NCI-H2081 (cell line): ENCODE measurements at places on chromosomes 7 and 10.

- DNase-seq, result no peak
Observed at GRCh38 chr10:69048103-69048502, 39.8 kb upstream of the SRGN start.

GRCh38 chr7:43669286-43670081 is 59.8 kb downstream of the COA1 start:
- DNase-seq, result no peak

- DNase-seq, result no peak
Observed at GRCh38 chr10:124667425-124668345, 76.5 kb downstream of the FAM53B start.

- peak; percentile 56 for DNase-seq
Observed at GRCh38 chr7:68789597-68789996, 808.7 kb upstream of the AUTS2 start.

DNA sequence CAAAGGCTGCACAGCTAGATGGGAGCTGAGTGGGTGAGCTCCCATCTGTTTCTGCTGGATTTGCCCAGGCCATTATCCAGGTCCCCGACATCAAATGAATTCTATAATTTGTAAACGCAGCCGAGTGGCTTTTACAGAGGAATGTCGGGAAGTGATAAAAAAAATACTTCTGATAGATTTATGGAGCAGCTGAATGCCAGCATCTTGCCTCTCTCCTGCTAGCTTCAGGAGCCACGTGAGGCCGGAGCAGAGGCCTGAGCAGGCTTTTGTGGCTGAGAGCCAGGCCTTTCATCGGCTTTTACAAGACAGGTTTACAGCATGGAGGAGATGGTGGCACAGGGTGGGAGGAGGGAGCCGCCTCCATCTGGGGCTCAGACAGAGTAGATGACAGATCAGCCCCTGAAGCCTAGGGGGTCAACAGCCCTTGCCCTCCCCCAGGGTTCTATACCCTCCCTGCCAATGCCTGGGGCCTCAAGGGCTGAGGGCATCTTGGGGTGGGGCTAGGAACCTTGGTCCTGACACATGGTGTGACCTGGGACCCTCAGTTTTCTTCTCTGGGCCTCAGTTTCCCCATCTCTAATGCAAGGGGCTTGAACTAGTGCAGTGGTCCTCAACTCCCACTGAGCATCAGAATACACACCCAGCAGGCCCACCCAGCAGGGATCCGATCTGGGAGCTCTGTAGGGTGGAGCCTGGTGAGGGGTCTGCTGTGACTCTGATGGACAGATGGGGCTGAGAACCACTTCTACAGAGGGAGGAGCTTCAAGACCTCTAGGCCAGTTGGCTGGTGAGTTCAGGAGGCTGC is 44.2 kb upstream of the PCBD1 start:
- DNase-seq, result no peak

- DNase-seq, result no peak
Observed at GRCh38 chr10:24550680-24551079, 173.0 kb downstream of the ARHGAP21 start.

- no peak for DNase-seq
Observed at GRCh38 chr10:26479766-26480492, 41.8 kb downstream of the APBB1IP start.

GRCh38 chr7:127536394-127536691 is 49.1 kb downstream of the GCC1 start:
- DNase-seq, result no peak
